Activated CD8-positive, alpha-beta T cell treated with anti-CD3 and anti-CD28 coated beads for 36 hours (primary cell): ENCODE measurements at places on chromosomes 6 and 20. TPM values are rescaled to one million over a fixed set of nuclear protein-coding genes. Genes with fewer than 3 reads are reported as not detected.

DNA sequence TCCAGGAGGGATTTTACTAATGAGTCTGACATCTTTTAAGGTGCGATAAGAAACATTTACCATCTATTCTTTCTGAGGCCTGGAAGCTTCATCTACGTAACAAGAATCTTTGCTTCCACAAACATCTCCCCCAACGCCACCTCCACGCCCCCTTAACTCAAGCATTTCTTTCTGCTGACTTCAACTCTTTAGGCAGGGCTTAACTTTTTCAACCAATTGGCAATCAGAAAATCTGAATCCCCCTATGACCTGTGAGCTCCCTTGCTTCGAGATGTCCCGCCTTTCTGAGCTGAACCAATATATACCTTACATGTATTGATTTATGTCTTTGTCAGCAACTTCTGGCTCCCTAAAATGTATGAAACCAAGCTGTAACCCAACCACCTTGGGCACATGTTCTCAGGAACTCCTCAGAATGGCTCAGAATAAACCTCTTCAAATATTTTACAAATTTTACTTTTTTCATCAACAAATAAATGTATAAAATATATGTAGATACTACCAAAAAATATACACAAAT, 11.5 kb downstream of the OR2H2 start:
- no peaks in the 10 kb centered on the region for H3K36me3 ChIP-seq
- peaks cover 9% of the 10 kb centered on the region for H3K27me3 ChIP-seq
- no peak for DNase-seq

Gene SLC17A9
- total RNA-seq, result 78.5 TPM

DNA sequence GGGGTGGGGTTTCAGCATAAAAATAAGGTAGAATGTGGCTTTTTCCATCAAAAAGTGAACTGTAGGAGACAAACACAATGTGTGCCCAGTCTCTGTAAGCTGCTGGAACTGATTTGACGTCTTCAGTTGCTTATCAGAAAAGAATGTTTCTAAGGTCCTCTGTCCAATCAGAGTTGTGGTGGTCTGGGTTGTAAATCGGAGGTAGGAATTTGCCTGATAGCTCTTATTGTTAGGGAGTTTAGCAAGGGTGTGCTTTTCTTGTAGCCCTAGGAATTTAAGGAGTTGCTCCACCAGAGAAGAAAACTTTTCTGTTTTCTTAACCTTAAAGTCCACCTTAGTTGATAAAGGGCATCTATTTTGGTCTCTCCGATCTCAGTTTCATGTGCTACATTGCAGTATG, 10.4 kb upstream of the SSTR4 start:
- no peak overlapping the region for H3K4me3 ChIP-seq
- no peaks in the 10 kb centered on the region for H3K36me3 ChIP-seq
- H3K27ac ChIP-seq, result no peak overlapping the region
- H3K4me1 ChIP-seq, result no peaks in the 10 kb centered on the region

DNA sequence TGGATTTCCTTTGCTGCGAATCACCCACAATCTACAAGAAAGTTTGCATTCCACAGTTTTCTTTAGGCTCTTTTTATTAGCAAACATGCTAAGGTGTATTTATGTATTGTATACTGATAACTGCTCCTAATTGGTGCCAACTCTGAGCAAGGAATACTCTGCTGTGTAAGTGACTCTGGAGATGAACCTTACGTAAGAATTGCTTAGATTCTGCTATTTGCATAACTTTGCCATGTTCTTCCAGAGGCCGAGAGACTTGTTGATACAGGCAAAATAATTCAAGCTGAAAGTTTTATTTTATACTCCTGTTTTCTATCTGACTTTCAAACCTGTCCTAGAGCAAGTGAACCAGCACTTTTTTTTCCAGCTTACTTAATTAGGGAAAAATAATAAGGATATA, 461.3 kb downstream of the GJA1 start:
- no peak for DNase-seq
- H3K27ac ChIP-seq, result no peak overlapping the region
- H3K36me3 ChIP-seq, result no peaks in the 10 kb centered on the region
- no peaks in the 10 kb centered on the region for H3K4me1 ChIP-seq
- no peak overlapping the region for H3K4me3 ChIP-seq
- no peaks in the 10 kb centered on the region for H3K27me3 ChIP-seq

DNA sequence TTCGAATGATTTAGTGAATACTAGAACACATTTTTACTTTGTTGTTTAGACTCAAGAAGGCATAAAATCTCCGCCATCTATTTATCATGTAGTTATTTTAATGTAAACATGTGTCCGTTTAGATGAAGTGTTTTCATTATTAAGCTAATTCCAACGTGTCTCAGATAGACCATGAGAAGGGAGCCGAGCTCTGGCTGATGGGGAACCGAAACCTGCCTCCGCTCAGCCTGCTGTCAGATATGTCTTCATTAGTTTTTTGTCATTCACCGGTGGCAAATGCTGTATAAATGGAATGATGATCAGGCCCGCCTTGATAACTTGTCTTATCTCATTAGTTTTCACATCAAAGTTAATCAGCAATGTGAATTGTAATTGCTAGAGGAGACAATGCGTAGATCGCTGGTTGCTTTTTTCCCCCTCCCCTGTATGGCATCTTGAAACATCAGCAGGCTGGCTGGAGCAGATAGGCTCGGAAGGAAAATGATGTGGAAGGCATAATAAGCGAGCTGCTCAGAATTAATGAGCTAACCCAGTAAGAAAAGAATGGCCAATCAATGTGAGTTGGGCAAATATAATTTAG, 136.4 kb downstream of the LINC00237 start:
- no peaks in the 10 kb centered on the region for H3K36me3 ChIP-seq
- no peak for DNase-seq
- no peak overlapping the region for H3K27ac ChIP-seq
- H3K4me1 ChIP-seq, result no peaks in the 10 kb centered on the region

Gene COL20A1
- 0.04 TPM for total RNA-seq

- no peak overlapping the region for H3K4me3 ChIP-seq
- H3K27ac ChIP-seq, result no peak overlapping the region
- no peak for DNase-seq
- H3K36me3 ChIP-seq, result no peaks in the 10 kb centered on the region
- no peaks in the 10 kb centered on the region for H3K4me1 ChIP-seq
Measured at GRCh38 chr20:61904456-61904855, 161.2 kb downstream of the TAF4 start.

GRCh38 chr20:51987812-51988211, 185.5 kb upstream of the SALL4 start:
- H3K4me3 ChIP-seq, result no peak overlapping the region
- H3K36me3 ChIP-seq, result no peaks in the 10 kb centered on the region
- H3K27ac ChIP-seq, result no peak overlapping the region
- no peak for DNase-seq

Gene DZANK1
- 1.8 TPM for total RNA-seq

DNA sequence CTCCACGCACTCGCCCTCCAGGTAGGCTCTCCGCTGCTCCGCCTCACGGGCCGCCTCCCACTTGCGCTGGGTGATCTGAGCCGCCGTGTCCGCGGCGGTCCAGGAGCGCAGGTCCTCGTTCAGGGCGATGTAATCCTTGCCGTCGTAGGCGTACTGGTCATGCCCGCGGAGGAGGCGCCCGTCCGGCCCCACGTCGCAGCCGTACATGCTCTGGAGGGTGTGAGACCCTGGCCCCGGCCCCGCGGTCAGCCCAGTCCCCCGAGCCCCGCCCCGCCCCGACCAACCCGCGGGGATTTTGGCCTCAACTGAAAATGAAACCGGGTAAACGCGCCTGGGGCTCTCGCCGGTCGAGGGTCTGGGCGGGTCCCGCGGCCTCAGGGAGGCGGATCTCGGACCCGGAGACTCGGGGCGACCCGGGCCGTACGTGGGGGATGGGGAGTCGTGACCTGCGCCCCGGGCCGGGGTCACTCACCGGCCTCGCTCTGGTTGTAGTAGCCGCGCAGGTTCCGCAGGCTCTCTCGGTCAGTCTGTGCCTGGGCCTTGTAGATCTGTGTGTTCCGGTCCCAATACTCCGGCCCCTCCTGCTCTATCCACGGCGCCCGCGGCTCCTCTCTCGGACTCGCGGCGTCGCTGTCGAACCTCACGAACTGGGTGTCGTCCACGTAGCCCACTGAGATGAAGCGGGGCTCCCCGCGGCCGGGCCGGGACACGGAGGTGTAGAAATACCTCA, 598 bp downstream of the HLA-B start:
- no peaks in the 10 kb centered on the region for H3K27me3 ChIP-seq
- peaks cover 49% of the 10 kb centered on the region for H3K36me3 ChIP-seq
- peak overlapping the region; percentile 100 for H3K27ac ChIP-seq
- H3K4me1 ChIP-seq, result peaks cover 50% of the 10 kb centered on the region
- DNase-seq, result peak; percentile 52
- H3K4me3 ChIP-seq, result peak overlapping the region; percentile 90

DNA sequence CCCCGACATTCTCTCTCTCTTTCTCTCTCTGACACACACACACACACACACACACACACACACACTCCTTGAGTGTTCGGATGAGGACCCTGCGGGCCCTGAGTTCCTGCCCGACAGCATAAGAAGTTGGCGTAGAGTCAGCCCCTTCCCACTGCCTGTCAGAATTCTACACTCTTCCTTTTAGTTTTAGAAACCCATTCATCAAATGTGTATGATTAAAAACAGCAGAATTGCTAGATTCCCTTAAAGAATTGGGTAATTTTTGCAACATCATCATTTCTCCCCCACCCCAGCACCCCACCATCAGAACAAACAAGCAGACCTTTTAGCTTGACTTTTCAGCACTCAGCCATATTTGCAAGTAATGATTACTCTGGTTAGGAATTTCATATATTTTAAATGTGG, 322.8 kb downstream of the FARS2 start:
- peaks cover 5% of the 10 kb centered on the region for H3K36me3 ChIP-seq
- DNase-seq, result no peak
- peaks cover 17% of the 10 kb centered on the region for H3K4me1 ChIP-seq

DNA sequence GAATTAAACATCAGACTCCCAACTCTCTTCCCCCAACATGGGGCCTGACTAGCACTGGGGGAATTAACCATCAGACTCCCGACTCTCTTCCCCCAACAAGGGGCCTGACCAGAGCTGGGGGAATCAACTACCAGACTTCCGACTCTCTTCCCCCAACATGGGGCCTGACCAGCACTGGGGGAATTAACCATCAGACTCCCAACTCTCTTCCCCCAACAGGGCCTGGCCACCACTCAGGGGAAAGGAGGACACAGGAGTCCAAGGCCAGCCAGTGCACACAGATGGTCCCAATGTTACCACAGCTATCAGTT, 13.1 kb downstream of the CST7 start:
- no peaks in the 10 kb centered on the region for H3K27me3 ChIP-seq
- H3K36me3 ChIP-seq, result peaks cover 52% of the 10 kb centered on the region
- DNase-seq, result no peak
- no peak overlapping the region for H3K4me3 ChIP-seq
- H3K27ac ChIP-seq, result peak overlapping the region; percentile 79

Gene HLA-E
- total RNA-seq, result 493 TPM

- H3K36me3 ChIP-seq, result no peaks in the 10 kb centered on the region
- H3K27ac ChIP-seq, result no peak overlapping the region
- H3K27me3 ChIP-seq, result peaks cover 11% of the 10 kb centered on the region
- no peaks in the 10 kb centered on the region for H3K4me1 ChIP-seq
Measured at GRCh38 chr6:8137529-8137939, 35.2 kb upstream of the EEF1E1 start.

DNA sequence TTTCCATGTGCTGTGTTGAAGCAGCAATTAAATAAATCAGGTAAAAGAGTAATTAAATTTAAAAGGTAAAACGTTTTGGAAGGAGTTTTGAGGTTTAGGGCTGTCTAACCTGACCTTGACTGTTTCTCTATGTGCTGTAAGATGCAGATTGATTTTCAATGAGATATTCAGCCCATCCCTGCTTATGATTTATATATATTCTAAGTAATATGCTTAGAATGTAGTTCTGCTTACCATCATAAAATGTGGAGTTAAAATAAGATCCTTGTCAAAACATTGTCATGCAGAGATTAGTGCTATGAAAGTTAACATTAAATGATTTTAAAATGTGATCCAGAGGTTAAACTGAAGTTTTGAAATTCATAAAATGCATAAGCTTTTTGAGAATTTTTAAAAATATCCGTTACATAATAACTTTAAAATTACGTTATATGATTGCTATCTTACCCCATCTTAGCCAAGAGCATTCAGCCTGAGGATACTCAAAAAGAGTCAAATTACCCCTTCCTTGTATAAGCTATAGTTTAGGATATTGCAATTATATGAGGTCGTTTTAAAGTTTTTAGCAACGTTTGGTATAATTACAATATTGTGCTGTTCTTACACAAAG, 122.5 kb downstream of the MTHFD1L start:
- H3K27ac ChIP-seq, result peak overlapping the region; percentile 86
- peaks cover 50% of the 10 kb centered on the region for H3K36me3 ChIP-seq
- no peak for DNase-seq

Gene FNDC11
- 0.27 TPM for total RNA-seq

GRCh38 chr20:58131551-58132142, 96.8 kb downstream of the ANKRD60 start:
- DNase-seq, result no peak
- H3K27ac ChIP-seq, result no peak overlapping the region
- H3K36me3 ChIP-seq, result no peaks in the 10 kb centered on the region
- H3K4me3 ChIP-seq, result no peak overlapping the region
- peaks cover 66% of the 10 kb centered on the region for H3K27me3 ChIP-seq

DNA sequence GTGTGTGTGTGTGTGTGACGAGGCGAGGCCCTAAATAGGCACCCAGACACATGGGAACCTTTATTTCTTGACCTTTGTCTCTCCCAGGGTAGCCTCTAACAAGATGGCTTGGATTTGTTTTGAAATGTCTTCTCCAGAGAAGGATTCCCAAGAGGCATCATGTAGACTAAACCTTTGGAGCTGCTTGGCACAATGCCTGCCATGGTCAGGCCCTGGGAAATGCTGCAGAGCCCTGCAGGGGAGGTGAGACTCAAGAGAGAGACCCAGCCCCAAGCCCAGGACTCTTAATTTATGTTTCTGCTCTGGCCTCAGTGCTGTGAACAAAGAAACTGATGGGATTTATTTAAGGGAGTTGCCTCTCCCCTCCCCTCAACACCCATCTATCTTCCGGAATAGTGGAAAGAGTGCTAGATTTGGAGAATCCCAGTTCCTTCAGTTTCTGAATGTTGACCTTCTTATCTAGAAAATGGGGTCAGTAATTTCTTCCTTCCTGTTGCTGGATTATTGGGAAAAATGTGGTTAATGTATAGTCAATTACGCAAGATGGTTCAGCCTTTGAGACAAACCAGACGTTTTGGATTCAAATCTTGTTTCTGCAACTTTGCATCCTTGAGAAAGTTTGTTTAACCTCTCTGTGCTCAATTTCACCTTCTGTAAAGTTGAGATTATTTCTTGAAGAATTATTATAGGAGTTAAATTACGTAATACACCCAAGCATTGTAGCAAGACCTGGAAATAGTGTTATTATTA, 434.8 kb downstream of the MAFB start:
- H3K36me3 ChIP-seq, result no peaks in the 10 kb centered on the region
- H3K27me3 ChIP-seq, result peaks cover 3% of the 10 kb centered on the region
- no peaks in the 10 kb centered on the region for H3K4me1 ChIP-seq

- H3K36me3 ChIP-seq, result no peaks in the 10 kb centered on the region
- H3K27me3 ChIP-seq, result no peaks in the 10 kb centered on the region
- no peak overlapping the region for H3K4me3 ChIP-seq
- no peak overlapping the region for H3K27ac ChIP-seq
Measured at GRCh38 chr20:12592756-12593155, 416.0 kb upstream of the SPTLC3 start.
